ENCODE measurements at places on chromosomes 1 and 21.

GRCh38 chr1:85822696-85823095 is 114.5 kb upstream of the ZNHIT6 start:
- DNase-seq: no peak

DNA sequence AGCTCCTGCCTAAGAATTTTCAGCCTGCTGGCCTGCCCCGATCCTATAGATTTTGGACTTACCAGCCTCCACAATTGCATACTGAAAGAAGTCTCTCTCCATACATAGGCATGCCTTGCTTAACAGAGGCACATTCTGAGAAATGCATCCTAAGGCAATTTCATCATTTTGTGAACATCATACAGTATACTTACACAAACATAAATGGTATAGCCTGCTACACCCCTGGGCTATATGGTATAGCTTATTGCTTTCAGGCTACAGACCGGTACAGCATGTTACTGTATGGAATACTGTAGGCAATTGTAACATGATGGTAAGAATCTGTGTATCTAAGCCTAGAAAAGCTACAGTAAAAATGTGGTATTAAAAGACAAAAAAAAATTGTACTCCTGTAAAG is 174.7 kb downstream of the NRIP1 start:
- no peak for DNase-seq

- DNase-seq: no peak
Observed at GRCh38 chr1:186834399-186834958, 5.7 kb downstream of the PLA2G4A start.

GRCh38 chr1:19815801-19816736 is 986 bp upstream of the RNF186 start:
- DNase-seq: no peak

GRCh38 chr1:32468791-32469190 is 3.9 kb downstream of the ZBTB8B start:
- DNase-seq: no peak

DNA sequence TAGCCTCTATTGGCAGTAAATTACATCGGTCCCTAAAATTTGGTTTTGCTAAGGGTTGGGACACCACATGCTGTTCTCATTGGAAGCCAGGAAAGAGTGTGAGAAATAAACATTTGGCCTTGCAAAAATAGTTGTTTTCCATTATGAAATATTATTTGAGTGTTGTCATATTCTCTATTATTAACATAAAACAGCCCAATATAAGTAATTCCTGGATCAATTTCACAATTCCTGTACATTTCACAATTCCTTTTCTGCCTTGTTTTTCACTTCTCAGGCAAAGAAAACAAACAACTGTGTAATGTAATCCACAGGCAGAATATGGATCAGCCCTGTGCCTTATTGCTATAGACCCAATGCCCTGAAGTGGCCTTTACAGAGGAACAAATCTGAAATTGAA is 40.5 kb downstream of the C1orf87 start:
- DNase-seq: no peak

DNA sequence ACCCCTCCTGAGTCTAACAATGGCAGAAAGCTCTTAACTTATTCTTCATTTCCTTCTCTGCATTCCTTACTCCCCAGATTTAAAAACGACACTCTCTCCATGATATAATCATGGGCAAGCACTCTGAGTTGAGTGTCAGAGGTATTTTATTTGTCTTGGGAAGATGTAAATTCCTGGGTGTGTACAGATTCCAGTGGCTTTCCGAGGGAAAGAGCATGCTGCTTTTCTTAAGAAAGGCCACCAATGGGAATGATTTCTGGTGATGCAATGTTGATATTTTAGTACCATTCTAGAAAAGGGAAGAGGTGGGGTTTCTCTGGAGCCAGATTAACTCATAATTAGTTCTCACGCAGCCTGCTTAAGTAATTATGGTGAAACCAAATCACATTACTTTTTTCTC is 47.8 kb upstream of the BTG3 start:
- no peak for DNase-seq

DNA sequence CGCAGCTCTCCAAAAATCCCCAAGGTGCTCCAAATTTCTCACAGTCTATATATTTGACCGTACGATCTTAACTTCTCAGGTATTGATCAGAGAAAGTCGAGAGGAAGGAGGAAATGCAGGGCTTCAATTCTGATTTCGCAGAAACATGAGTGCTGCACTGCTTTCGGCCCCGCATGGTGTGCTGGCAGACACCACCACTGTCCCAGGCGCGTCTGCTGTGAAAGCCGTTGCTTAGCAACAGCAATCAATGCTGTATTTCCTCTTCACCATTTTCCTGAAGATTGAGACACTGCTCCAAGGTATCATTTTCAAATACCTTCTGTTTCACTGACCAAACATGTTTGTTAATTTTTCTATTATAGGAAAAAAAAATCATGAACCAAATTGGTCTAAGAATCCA is 296.3 kb downstream of the SMYD3 start:
- no peak for DNase-seq

GRCh38 chr1:47918257-47918867 is 78.8 kb downstream of the TRABD2B start:
- peak; percentile 51 for DNase-seq

DNA sequence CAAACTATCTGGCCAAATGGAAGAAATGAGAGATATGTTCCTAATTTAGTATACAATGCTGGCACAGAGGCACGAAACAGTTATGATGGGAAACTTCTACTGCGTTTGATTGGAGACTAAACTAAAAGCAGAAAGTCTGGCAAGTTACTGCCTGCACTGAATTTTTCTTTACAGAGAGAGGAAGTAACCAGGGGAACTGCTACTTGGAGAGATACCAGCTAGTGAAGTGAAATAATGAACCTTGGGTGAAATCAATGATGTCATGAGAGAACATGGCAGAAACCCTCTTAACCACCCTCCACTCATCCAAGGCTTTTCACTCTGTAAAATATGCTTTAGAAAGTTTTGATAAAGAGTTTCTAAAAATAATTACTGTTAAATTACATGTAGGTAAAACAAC is 29.3 kb downstream of the NIBAN1 start:
- DNase-seq: peak; percentile 49

DNA sequence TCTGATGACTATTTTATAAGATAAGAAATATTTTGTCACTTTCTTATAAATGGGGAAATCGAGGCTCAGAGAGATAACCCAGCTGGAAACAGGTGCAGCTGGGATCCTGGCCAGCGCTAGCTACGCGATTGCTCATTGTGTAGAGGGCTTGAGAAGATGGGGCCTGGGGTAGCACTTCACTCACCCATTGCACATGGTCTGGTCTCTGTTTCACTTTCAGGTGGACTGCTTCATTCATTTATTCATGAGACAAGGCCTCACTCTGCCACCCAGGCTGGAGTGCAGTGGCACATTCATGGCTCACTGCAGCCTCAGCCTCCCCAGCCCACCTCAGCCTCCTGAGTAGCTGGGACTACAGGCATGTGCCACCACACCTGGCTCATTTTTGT is 23.8 kb downstream of the UBE4B start:
- no peak for DNase-seq

DNA sequence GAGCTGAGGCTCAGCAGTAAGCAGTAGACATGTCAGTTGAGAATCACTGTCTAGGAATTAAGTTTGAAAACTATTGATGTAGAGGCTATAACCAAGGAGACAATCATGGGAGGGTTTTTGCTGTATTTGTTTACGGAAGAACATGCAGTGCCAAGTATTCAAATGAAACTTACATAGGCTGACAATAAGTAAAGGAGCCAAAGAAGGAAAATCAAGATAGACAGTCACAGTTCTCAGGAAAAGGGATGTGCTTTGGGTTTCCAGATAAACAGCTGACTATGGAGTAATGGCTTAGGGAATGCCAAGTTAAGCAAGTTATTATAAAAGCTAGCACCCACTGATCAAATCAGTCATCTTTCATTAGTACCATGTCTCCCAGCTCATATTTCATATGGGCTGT is 21.5 kb downstream of the GNG12 start:
- DNase-seq: no peak

DNA sequence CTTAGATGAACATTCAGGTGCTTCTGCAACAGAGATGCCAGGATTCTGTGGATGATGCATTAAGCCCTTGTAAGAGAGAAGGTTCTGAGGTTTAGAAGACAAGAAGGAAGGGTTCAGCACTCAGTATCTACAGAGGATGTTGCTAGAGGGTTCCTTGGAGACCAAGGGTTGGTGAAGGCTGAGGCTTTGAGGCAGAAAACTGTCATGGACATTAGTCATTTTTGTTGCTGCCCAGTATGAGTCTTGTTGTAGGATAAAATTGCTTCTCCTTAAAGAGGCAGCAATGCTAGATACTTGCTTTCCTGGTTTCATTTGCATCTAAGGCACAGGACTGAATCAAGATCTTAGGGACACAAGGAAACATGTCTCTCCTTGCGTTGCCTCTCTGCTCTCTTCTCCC is 319.4 kb upstream of the NFIA start:
- no peak for DNase-seq

- DNase-seq: no peak
Observed at GRCh38 chr21:14975136-14975919, 89.5 kb downstream of the NRIP1 start.

GRCh38 chr1:77378723-77379535 is 97.1 kb downstream of the AK5 start:
- DNase-seq: peak; percentile 73

DNA sequence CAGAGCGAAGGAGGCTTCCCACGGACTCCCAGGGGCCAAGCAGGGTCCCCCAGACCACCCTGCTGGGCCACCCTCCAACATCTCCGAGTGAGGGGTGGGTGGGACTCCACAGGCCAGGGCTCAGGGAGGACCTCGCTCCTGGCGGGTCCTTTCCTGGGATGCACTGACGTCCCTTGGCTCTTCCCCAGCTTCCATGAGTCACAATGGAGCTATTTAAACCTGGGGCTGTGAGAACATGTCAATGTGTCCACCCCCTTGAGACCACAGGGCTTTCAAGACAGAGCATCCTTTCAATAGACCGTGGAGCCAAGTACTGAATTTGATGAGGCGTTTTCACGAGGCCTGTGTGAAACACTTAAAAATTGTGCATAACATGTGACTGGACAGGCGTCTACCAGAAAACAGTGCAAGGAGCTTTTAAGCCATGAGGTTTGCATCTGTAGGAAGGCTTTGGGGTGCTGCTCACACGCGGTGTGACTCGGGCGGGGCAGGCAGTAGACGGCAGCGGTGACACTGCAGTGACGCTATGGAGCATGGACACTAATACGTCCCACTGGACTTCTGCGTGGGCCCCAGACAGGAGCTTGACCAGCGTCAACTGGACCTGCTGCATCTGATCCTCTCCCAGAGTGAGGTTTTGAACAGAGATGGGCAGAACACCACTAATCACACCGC is 24.1 kb upstream of the NPHP4 start:
- no peak for DNase-seq

GRCh38 chr1:207810173-207810572 is 58.3 kb downstream of the CD46 start:
- DNase-seq: no peak

GRCh38 chr1:178921499-178921898 is 50.6 kb upstream of the ANGPTL1 start:
- DNase-seq: no peak

- DNase-seq: no peak
Observed at GRCh38 chr21:44890338-44890931, 16.9 kb upstream of the PTTG1IP start.

DNA sequence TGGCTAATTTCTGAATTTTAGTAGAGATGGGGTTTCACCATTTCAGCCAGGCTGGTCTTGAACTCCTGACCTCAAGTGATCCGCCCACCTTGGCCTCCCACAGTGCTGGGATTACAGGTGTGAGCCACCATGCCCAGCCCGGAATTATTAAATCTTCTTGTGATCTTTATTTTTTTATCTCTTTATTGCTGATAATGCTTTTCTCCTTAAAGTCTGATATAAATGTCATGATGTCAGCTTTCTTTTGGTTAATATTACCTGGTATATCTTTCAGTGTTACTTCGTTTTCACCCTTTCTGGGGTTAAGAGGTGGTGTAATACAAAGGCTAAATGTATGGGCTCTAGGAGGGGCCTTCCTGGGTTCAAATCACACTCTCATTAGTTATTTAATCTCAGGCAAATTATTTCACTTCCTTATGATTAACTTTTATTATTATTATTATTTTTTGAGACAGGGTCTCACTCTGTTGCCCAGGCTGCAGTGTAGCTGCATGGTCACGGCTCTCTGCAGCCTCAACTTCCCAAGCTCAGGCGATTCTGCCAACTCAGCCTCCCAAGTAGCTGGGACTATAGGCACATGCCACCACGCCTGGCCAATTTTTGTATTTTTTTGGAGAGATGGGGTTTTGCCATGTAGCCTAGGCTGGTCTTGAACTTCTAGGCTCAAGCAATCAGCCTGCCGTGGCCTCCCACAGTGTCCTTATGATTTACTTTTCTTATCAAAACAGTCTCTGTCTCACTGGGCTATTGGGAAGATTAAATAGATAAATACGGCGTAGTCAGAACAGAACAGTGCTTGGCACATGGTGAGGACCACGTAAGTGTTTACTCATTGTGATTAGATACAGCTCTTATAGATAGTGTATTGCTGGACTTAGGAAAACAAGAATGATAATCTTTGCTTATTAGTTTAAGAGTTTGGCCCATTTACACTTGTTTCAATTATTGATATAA is 216.5 kb downstream of the URB2 start:
- DNase-seq: no peak

DNA sequence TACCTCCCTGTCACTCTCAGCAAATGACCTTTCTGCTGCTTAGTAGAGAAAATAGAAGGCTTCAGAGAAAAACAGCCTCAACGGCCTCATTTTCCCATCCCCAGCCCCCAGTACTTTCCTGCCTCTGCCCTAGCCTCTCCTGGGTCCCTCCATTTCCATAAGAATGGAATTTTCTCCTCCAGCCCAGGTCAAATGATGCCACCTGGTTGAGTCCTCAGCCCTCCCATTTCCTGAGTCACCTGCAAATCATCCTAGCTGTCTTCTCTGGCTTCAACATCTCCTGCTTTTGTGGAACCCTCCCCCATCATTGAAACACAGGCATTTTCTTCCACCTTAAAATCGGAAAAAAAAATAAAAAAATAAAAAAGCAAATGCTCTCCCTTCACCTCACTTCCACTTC is 35.1 kb downstream of the OLIG1 start:
- no peak for DNase-seq

GRCh38 chr1:68551459-68551858 is 54.6 kb upstream of the DEPDC1 start:
- no peak for DNase-seq

DNA sequence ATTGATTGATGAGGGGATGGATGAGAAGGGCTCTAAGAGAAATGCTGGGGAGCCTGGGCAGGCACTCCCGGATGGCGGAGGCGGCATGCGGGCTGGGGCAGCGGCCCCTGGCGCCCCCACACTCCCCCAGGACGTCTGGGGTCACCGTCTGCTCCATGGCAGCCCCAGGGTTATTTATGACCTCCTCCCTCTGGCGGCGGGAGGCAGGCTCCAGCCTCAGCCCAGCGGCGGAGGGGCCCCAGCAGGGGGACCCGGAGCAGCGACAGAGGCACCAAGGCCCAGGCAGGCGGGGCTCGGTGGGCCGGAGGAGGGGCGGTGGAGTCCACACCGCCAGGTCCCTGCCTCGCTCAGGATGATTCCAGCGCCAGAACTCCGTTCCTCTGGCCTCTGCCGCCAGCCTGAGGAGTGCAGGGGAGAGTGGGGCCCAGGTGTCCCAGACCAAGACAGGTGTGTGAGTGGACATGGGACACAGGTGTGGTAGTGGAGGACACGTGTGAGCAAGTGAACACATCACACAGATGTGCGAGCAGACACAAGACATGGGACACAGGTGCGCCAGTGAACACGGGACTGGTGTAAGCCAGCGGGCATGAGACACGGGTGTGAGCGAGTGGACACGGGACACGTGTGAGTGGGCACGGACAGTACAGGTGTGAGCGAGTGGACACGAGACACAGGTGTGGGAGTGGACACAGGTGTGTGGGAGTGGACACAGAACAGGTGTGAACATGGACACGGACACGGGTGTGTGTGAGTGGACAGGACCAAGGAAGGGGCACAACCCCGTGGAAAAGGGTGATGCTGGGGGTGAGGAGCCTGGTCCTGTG is 2.5 kb upstream of the SAMD11 start:
- peak; percentile 88 for DNase-seq
